A673 (cell line): ENCODE measurements at places on chromosomes 7 and 10.

DNA sequence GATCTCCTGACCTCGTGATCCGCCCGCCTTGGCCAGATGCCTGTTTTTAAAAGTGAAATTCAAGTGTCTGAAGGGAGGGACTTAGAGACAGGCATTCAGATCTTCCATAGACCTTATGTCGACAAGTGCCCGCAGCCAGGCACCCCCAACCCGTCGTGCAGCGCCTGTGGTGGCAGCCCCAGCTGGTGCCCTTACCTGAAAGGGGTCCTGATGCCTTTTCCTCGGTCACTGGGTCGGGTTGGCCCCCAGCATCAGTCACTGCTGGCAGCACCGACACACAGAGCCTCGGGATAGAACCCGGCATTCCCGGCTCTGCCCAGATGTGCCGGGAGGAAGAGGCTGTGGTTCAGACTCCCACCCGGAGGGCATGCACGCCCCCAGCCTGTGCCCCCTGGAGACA is 23.3 kb downstream of the LRRC27 start:
- DNase-seq: no peak

- peak; percentile 67 for DNase-seq
Observed at GRCh38 chr10:91296471-91296870, 76.0 kb downstream of the PCGF5 start.

- peak; percentile 54 for DNase-seq
Observed at GRCh38 chr10:102714621-102715455, at the start of gene SFXN2. SFXN2 (plus strand) TSS chr10:102714636; CDS start chr10:102726637, 12,001 bp downstream.

GRCh38 chr10:24272374-24272773 is 63.4 kb downstream of the KIAA1217 start:
- no peak for DNase-seq

GRCh38 chr7:98372993-98373392 is 27.9 kb downstream of the BAIAP2L1 start:
- no peak for DNase-seq

DNA sequence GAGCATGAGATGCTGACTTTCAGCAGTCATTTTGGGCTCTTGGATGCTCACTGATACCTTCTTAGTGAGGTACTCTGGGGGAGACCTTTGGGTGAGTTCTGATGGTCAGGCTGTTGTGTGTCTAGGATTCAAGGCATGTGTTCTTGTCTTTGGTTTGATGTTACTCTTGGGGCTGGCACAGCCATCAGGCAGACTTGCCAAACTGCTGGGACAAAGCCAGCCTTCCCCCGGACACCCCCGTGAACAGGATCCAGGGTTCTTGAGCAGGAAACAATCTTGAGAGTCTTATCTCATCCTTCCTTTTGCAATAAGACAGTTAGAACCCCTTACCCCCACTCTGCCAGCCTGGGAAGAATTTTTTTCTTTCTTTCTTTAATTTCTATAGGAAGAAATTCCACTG is 42.2 kb downstream of the SUFU start:
- peak; percentile 5 for DNase-seq

- no peak for DNase-seq
Observed at GRCh38 chr10:96672481-96673175, 47.7 kb downstream of the PIK3AP1 start.

GRCh38 chr7:156327474-156327873 is 313.1 kb upstream of the RNF32 start:
- DNase-seq: no peak

- no peak for DNase-seq
Observed at GRCh38 chr7:105337529-105337928, 51.2 kb downstream of the SRPK2 start.

GRCh38 chr7:28865601-28866144 is 92.5 kb downstream of the TRIL start:
- DNase-seq: peak; percentile 49

- no peak for DNase-seq
Observed at GRCh38 chr7:16421333-16422102, at the start of gene CRPPA. CRPPA (minus strand) TSS chr7:16421538; CDS start chr7:16421322, 216 bp downstream.

GRCh38 chr7:33649476-33650441 is 255.6 kb upstream of the BMPER start:
- DNase-seq: no peak

GRCh38 chr7:1555813-1556543 is at the start of gene TMEM184A:
TMEM184A (minus strand) TSS chr7:1556205; CDS start chr7:1555484, 721 bp downstream.
- DNase-seq: no peak

DNA sequence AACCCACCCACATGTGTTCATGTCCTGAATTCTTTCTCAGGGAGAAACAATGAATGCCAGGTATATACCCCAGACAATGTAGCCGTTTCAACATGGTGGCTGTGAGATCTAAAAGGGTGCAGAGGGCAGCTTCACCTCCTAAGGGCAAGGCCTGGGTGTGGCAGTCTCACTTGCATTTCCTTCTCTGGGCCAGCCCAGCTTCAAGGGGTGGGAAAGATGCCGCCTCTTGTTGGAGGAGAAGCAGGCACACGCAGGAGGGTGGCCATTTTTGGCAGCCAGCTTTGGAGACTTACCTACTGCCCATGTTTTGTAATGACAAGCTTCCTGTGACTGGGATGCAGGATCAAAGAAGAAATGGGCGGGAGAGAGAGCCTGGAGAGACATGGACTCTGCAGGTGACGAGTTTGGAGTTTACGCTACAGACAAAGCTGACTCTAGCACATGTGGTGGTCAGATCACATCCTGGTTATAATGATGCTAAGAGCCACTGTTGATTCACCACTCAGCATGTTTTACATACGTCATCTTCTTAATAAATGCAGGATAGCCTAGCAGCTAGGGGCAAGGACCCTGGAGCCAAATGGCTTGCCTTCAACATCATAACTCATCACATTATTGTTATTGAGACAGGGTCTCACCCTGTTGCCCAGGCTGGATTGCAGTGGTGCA is 116.6 kb downstream of the ANLN start:
- DNase-seq: no peak

- DNase-seq: no peak
Observed at GRCh38 chr7:142063551-142064442, 47.7 kb upstream of the MGAM2 start.

GRCh38 chr7:36777855-36778254 is 53.6 kb upstream of the AOAH start:
- no peak for DNase-seq

GRCh38 chr7:2838873-2839578 is 5.1 kb downstream of the GNA12 start:
- no peak for DNase-seq

DNA sequence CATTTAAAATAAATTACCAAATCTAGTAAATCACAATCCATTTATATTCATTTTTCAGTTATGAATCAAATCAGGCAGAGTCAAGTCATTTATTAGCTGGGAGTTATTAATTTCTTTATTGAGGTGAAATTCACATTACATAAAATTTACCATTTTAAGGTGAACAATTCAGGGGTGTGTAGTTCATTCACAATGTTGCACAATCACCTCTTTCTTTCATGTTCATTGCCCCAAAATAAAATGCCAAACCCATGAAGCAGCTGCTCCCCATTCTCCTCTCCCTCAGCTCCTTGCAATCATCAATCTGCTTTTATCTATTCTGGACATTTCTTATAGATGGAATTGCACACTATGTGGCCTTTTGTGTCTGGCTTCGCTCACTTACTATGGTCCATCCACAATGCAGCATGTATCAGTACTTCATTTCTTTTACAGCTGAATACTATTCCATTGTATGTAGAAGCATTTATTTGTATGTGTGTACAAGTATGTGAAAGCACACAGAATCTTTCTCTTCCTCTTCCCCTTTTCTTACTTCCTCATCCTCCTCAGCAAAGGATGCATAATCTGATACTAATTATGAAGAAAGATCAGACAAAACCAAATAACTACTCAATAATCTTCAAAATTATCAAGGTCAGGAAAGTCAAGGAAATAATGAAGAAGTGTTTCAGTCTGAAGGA is 60.6 kb downstream of the LMBR1 start:
- DNase-seq: no peak

DNA sequence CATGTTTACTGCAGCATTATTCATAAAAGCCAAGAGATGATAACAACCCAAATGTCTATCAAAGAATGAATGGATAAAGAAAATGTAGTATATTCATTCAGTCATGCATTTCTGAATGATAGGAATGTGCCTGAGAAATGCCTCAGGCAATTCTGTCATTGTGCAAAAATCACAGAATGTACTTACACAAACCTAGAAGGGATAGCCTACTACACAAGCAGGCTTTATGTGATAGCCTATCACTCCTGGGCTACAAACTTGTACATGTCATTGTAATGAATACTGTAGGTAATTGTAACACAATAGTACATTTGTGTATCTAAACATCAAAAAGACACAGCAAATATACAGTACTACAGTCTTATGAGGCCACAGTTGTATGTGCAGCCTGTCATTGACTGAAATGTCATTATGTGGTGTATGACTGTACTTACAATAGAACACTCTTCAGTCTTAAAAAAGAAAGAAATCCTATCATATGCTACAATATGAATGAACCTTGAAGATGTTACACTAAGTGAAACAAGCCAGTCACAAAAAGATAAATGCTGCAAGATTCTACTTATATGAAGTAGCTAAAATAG is 141.8 kb upstream of the GPR22 start:
- peak; percentile 7 for DNase-seq

GRCh38 chr7:90173127-90173844 is 19.0 kb downstream of the STEAP1 start:
- DNase-seq: no peak

GRCh38 chr10:87634311-87634710 is 25.4 kb upstream of the PAPSS2 start:
- no peak for DNase-seq

GRCh38 chr10:60848126-60848525 is 69.8 kb downstream of the CDK1 start:
- no peak for DNase-seq

- DNase-seq: no peak
Observed at GRCh38 chr7:55288070-55288824, 76.9 kb upstream of the LANCL2 start.

GRCh38 chr7:35533902-35534301 is 161.0 kb downstream of the HERPUD2 start:
- no peak for DNase-seq

DNA sequence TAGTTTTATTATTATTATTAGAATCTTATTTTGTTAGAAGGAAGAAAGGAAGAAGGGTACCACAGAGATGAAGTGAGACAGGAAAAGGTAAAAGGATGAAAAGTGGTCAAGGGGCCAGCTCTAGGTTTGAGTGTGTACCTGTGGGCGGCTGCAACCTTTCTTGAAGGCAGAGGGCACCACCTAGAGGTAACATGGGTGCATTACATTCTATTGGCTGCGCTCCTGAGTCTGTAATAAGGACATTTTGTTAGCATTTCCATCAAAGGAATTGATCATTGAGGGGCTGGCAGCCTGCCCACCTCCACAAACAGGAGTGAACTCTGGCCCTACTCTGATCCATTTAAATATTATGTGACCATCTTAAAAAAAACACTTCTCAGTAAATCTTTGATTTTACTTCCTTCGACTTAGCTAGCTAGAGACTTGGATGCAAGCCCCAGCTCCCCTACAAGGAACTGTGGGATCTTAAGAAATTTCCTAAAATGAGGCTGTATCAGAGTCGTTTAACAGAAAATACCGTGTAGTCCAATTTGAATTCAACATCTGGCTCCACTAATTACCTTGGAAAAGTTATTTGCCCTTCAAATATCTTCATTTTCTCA is 610.4 kb downstream of the IPMK start:
- peak; percentile 43 for DNase-seq

GRCh38 chr7:29146888-29147609 is 712 bp upstream of the CPVL start:
- DNase-seq: peak; percentile 38

DNA sequence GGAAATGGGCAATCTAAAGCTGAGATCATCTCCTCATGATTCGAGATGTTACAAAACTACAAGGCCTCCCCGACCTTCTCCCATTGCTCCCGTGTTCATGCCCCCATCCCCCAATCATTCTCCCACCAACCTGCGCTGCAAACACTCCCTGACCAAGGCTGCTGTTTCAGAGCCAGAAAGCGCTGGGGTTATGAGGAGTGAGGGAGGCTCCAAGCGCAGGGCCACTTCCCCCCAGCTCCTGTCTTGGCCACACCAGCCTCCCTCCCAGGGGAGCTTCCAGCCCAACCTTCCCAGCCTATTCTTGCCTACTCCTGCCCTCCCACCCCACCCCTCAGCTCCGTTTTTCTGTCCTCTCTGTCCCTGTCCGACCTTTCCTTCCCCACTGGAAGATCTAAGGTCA is 14.7 kb upstream of the NODAL start:
- DNase-seq: no peak

GRCh38 chr7:44218418-44219201 is 17.8 kb downstream of the YKT6 start:
- no peak for DNase-seq

GRCh38 chr10:6840766-6841165 is 260.7 kb upstream of the PRKCQ start:
- DNase-seq: peak; percentile 53

DNA sequence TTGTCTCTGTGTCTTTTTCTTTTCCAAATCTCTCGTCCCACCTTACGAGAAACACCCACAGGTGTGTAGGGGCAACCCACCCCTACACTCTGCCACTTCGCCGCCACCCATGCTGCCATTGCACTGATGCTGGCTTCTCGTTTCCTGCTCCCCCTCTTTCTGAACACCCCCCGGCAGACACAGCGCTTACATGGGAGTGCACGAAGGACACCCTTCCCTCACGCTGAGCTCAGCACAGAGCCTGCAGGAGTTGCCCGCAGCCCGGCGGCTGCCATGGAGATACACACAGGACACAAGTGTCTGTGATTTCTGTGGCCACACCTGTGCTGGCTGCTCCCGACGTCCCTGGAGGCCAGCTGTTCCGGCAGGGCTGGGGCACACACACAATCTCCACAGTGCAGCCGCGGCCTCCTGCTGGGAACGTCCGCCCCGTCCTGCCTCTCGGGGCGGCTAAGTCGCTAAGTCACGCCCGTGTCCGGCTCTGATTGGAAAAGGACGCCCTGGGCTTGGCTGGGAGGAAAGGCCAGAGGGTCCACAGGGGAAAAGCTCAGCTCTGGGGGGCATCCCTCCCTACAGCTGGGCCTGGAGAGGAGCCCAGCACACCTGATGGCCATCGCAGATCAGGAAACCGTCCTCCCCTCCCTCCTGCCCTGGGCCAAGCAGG is 349.8 kb downstream of the PTPRN2 start:
- no peak for DNase-seq

DNA sequence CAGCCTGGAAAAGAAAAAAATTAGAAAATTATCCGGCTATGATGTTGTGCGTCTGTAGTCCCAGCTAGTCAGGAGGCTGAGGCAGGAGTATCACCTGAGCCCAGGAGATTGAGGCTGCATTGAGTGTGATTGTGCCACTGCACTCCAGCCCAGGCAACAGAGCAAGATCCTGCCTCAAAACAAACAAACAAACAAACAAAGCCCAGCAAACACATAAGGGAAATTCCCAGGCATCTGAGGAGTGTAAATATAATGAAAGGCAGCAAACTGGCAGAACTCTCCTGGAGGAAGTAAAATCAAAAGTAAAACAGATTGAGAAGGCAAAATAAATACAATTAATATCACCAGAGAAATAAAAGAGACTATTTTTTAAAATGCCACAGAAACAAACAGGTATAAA is 84.5 kb upstream of the ITGB1 start:
- no peak for DNase-seq
